CD4-positive, alpha-beta memory T cell (primary cell): ENCODE measurements at places on chromosomes 6 and 20. TPM values are rescaled to one million over a fixed set of nuclear protein-coding genes. Genes with fewer than 3 reads are reported as not detected.

- DNase-seq: no peak
Observed at GRCh38 chr20:20843982-20844381, 131.5 kb upstream of the RALGAPA2 start.

GRCh38 chr6:119077643-119078375 lies 655 bp downstream of the FAM184A start:
- DNase-seq: peak; percentile 69

DNA sequence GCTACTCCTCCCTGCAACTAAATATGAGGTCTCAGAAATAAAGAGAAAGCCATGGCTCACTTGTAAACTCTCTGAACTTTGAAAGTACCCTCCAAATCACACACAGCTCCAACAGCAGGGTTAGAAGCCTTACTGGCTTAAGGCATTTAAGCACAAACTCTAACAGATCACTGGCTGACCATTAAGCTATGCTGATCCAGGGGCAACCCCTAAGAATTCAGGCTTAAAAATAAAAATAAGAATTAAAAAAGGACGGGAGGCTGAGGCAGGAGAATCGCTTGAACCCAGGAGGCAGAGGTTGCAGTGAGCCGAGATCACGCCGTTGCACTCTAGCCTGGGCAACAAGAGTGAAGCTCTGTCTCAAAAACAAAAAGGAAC lies 21.8 kb downstream of the HLA-E start:
- no peak for DNase-seq

DNA sequence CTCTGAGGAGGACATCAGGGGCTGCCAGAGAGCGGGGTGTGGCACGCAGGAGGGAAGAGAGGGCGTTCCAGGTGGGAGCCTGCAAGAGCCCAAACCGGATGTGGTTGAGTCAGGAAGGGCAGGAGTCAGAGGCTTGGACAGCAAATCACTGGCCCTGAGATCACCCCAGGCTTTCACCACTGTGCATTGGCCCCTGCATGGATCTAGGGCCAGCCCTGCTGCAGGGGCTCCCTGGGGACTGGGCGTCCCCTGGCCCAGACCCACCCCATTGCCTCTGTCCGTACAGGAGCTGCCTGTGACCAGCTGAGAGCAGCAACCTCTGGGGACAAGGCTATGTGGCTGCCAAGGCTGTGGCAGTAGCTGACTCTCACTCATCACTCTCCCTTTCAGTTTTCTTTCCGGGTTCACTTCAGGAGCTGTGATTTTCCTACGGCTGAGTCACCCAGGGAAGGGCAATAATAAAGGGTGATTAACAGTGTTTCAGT lies 33.9 kb downstream of the KCNK17 start:
- DNase-seq: no peak

The FILIP1 gene
- not detected for polyA plus RNA-seq
